ENCODE measurements at places on chromosomes 7 and 10.

GRCh38 chr7:101817471-101818286 lies at the start of gene CUX1:
CUX1 (plus strand) TSS chr7:101817626; CDS start chr7:101817640, 14 bp downstream.
- peak; percentile 70 for DNase-seq

DNA sequence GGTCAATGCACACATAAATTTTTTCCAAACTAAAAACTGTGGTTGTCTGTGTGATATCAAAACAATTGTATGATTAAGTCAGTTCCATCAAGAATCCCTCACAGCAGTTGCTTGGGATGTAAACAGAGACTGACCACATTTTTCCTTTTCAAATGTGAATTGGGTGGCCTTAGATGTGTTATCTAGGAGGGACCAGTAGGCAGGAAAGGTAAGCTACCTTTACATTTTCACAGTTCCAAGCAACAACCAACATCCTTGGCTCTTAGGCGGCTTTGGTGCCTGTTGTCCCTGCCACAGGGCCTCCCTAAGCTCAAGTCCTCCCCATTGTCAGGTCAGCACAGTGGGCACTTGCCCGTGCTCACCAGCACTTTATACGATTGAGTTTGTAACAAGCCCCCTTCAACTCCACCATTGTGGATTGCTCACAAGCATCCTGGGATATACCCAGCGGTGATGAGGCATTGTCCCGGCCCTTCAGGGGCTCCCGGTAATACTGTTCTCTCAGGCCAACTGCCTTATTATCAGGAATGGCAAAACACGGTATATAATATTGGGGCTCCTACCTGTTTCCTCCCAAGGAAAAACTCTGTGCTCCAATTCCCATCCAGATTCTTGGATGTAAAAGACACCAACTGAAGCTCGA lies 114.9 kb upstream of the ANKRD1 start:
- DNase-seq = no peak

DNA sequence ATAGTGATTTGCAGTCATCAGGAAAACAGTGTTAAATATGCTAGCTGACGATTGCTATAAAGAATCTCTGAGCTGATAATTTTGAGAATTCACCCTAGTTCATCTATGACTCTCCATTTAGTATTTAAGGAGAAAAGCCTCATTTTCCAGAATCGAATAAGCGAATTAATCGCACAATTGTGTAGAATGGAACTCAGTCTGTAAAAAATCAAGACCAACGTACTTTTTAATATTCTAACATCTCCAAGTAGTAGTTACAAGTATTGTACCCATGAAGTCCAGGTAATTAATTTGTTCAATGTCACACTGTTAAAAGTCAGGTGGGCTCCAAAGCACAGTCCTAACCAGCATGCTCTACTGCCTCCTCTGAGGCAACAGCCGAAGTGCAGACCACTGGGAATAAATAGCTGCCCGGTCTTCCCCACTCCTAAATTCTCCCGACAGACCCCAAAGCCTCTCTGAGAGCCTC lies 380 bp upstream of the AGBL3 start:
- no peak for DNase-seq

DNA sequence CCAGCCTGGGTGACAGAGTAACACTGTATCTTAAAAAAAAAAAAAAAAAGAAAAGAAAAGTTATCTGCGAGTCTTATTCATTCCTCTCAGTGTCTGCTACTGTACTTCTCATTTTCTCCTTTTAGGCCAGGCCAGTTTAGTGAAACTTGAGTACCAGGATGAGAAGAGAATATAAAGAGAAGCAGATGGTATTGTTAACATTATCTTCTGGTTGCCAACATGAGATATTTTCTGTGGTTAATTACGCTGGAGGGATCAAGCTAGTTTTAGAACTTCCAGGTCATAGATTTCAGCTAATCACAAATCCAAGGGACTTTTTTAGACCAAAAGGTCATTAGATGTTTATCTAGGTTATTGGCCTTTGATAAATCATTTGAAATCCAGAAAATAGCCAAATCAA lies 252.6 kb upstream of the SMIM30 start:
- no peak for DNase-seq

DNA sequence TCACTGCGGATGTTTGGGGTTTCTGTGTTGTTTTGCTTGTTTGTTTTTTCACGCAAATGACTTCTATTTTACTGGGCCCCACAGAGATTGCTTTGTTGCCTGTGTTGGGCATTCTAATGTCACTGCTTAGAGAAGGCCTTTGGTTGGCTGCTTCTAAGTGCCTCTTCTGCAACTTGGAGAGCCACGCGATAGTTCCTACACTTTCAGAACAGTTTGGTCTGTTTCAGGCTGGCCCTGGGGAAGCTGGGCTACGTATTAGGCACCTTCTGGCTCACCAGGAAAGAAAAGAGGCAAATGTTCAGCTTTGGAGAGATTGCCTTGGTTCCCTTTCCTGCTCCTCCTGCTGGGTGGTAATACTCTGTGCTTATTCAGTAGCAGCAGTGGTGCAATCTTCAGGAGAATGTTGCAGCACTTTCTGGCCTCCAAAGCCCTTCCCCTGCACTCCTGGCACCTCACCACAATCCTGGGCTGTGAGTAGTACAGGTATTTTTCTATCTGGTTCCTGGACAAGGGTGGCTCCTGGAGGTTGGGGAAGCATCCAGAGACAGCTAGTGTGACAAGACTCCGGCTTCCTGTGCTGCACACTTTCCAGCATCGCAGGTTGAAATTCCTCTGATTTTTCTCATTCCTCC lies 1.2 kb downstream of the ANTXRL start:
- DNase-seq = no peak

- no peak for DNase-seq
These were observed 90.2 kb upstream of the AGK start for GRCh38 chr7:141460781-141461715.

DNA sequence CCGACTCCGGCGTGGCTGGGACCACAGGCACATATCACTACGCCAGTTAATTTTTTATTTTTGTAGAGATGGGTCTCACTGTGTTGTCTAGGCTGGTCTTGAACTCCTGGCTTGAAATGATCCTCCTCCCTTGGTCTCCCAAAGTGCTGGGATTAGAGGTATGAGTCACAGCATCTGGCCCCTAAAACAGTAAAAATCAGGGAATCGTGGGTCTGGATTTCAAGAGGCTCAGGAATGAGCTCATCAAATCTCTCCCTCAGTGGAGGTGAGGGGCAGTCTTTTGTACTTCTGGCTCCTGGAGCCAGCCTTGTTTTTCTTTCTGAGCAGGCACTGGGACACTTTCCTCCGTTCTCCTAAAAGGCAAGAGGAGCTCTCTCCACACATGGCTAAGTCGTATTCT lies 32.1 kb upstream of the RHEB start:
- no peak for DNase-seq

GRCh38 chr7:20165146-20165510 lies 52.1 kb downstream of the MACC1 start:
- DNase-seq = no peak

- DNase-seq = no peak
These were observed 144.5 kb downstream of the ADCY1 start for GRCh38 chr7:45718464-45719330.

- DNase-seq = no peak
These were observed 286.4 kb downstream of the WDR11 start for GRCh38 chr10:121137533-121137932.

- DNase-seq = no peak
These were observed 154.7 kb upstream of the TMEM106B start for GRCh38 chr7:12056381-12056780.

- DNase-seq = no peak
These were observed 353.2 kb upstream of the KLF6 start for GRCh38 chr10:4138146-4138721.

All from inflammatory macrophage treated with lipopolysaccharide for 4 hours (primary cell).